BE2C (cell line): ENCODE measurements at places on chromosomes 3 and 15.

DNA sequence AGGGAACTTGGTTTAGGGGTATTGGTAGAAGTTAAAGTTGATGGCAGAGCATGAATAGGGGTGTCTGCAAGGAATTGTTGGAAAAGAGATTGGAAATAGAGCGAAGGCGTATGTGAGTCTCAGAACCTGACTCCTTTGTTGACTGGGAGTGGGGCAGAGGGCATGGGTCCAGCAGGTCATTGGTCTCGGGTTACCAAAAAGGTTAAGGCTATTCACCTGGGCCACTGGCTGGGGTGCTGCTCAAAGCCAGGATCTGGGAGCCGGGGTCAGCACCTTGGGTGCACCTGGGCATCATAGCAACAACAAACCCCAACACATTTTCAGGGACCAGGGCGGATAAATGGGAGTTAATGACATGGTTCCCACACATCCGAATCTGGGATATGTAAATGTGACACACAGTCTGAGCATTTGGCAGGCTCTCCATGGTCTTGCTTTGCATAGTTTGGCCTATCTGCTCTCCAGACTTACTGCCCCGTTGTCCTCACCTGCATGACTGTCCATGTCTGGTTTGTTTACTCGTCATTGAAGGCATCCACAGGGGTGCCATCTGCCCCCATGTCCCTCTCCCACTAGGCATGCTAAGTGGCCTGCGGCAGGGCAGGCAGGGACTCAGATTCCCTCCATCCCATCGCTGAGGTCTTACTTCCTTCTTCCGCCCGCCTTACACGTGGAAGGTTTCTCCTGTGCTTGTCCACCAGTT, 10.1 kb downstream of the KLF13 start:
- DNase-seq: no peak

- DNase-seq: no peak
Observed at GRCh38 chr15:49709646-49710214, 88.9 kb downstream of the DTWD1 start.

DNA sequence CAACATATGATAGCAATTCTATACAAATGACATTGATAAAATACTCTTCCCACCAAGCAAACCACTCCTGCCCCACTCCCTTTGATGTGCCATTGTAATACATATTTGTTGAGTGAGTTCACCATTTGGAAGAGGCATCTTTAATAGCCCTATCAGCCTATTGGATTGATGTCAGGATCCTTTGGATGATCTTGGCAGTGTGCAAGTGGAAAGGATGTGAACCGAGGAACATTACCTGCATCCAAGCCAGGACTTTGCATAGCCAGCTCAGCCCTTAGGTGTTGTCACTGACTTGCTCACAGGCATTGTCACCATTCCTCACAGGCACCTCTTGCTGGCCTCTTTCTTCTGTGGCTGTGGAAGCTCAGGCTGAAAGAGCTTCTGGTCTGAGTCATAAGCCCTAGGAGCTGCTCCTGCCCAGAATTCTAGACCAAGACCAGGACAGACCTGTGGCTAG, 16.5 kb upstream of the TIMP4 start:
- DNase-seq: no peak

GRCh38 chr3:146559388-146559787, 15.0 kb upstream of the PLSCR1 start:
- DNase-seq: no peak

GRCh38 chr15:92232317-92232716, 161.4 kb upstream of the ST8SIA2 start:
- DNase-seq: no peak

DNA sequence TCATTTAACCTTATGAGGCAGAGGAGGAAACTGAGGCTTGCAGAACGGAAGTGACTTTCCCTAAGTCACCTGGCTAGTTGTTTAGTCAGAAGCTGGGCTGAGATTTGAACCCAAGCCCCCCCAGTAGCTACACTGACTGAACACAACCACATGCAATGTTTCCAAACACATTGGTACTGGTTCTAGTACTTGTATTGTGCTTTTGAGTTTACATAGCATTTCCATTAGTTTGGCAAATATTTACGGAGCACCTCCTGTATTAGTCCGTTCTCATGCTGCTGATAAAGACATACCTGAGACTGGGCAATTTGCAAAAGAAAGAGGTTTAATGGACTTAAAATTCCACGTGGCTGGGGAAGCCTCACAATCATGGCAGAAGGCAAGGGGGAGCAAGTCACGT, 56.3 kb upstream of the ITGA11 start:
- no peak for DNase-seq
